ENCODE measurements at places on chromosomes 12 and 14.

GRCh38 chr14:91317381-91318308 is 73.1 kb upstream of the GPR68 start:
- DNase-seq: peak; percentile 73

DNA sequence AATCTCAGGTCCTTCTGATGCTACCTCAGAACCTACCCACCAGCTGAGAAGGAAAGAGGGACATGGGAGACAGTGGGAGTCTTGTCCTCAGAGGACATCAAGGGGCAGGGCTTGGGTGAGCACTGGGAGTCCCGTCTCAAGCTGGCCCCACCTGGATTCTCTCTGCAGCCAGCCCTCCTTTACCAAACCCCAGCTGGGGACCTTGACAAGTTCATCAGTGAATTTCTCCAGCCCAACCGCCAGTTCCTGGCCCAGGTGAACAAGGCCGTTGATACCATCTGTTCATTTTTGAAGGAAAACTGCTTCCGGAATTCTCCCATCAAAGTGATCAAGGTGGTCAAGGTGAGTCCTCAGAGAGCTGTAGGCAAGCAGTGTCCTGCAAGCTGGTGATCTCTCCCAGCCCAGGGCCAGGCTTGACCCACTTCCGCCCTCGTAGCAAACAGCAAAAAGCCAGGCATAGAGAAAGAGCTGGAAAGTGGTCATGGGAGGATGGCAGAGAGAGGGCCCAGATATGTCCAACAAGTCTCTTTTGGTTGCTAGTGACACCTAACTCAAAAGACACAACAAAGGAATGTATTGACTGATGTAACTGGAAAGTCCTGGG is 14.2 kb upstream of the OAS2 start:
- DNase-seq: no peak

- DNase-seq: no peak
Observed at GRCh38 chr12:24562771-24563431, 386.0 kb downstream of the BCAT1 start.

GRCh38 chr12:2533036-2533435 is 261.7 kb upstream of the FKBP4 start:
- no peak for DNase-seq

DNA sequence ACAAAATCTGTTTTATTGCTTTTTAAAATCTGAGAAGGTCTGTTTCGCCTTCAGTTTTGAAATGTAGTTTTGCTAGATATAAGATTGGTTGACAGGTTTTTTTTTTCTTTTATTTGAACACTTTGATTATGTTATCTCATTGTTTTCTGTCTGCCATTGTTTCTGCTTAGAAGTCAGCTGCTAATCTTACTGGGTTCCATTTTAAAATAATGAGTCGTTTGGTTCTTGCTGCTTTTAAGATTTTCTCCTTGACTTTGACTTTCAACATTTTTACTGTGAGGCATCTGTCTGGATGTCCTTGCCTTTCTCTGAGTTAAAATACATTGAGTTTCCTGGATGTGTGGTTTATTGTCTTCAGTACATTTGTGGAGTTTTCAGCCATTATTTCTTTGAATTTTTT is 56.7 kb downstream of the ADIPOR2 start:
- DNase-seq: no peak

DNA sequence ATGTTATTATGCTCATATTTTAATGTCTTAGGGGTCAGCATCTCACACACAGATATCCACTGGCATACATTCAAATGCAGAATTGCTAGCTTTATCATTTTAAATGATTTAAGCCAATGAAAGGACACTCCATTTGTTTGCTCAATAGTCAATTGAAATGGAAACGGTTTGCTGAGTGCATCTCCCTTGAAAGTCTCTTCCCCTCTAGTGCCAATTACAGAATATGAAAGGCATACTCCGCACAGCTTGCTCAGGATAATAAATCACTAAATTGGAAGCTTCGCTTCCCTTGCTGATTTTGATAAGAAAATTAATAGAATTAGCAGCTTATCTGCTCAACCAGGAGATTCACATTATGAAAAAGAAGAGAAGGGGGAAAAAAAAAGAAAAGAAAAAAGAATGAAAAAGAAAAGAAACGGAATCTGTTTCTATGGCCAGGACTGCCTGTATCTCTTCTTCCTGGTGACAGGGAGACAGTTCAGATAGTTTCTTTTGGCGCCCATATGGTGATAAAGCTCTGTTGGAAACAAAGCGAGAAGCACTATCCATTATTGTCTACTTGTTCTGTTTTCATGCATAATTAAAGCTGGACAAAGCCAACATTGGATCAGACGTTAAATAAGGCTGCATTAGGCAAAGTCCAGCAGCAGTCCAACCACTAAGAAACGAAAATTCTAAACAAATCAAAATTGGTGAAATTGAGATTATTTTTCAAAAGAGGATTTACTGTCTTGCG is 225.0 kb downstream of the GXYLT1 start:
- no peak for DNase-seq

- no peak for DNase-seq
Observed at GRCh38 chr12:26396402-26396801, 201.0 kb downstream of the SSPN start.

DNA sequence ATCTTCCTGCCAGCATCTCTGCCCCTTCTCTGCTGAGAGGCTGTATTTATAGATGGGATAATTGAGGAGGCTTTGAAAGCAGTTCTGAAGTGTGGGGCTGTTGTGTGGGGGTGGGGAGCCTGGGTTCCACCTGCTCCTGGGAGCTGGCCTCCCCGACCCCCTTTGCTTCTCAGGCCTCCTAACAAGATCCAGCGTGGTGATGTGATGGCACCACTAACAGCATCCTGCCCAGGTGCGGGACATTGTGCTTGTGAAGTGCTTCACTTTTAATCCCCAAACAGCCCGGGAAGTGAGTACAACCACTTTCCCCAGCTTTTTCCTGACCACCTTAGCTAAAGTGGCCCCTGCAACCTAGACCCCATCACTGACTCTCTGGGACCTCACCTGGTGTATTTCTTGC is 95.1 kb upstream of the NRXN3 start:
- DNase-seq: no peak

DNA sequence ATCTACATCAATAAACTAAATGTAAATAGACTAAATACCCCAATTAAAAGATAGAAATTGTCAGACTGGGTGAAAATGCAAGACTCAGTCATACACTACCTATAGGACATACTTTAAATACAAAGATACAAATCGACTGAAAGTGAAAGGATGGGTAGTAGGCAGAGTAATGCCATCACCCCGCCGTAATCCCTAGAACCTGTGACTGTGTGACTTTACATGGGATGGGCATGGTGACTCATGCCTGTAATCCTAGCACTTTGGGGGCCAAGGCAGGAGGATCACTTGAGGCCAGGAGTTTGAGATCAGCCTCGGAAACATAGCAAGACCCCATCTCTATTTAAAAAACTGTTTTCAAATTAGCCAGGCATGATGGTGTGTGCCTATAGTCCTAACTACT is 2.6 kb upstream of the EVL start:
- no peak for DNase-seq

DNA sequence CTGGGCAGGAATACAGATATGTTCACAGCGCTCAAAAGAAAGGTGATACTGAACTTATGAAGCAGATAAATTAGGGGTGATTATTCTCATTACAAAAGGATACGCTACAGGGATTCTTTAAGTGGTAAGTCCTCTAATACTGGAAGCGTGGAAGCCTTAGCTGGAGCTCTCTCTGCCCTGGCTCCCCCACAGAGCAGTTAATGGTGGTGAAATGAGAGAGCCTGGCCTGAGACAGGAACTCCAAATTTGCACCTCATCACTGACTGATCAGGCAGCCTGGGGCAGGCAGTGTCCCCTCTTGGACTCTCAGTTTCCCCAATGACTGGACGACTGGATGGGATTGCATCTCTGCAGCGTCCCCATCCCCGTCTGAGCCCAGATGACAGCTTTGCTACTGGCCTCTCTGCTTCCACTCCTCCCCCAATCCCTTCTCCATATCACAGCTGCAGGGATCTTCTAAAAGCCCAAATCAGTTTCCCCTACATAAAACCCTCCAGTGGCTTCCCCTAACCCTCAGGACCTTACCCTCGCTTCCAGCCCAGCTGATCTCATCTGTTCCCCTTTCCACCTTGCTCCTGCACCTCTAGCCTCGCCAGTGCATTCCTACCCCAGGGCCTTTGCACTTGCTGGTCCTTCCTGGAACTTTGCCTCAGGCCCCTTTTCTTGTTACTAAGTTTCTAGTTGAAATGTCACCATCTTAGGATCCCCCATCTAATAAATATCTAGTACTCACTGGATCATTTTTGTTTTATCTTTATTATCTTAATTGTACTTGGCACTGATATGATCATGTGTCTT is 171.7 kb upstream of the LHX5 start:
- DNase-seq: no peak

DNA sequence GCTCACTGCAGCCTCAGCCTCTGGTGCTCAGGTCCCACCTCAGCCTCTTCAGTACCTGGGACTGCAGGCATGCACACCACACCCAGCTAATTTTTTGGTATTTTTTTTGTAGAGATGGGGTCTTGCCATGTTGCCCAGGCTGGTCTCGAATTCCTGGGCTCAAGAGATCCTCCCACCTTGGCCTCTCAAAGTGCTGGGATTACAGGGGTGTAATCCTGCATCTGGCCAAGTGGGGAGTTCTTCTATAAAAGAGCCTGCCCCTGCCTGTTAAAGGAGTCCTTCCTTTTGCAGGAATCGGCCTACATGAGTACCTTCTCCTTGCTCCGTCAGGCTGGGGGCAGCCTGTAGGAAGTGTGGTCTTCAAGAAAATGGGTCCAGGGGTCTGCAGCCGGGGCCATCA is 54.1 kb upstream of the RASSF3 start:
- no peak for DNase-seq

DNA sequence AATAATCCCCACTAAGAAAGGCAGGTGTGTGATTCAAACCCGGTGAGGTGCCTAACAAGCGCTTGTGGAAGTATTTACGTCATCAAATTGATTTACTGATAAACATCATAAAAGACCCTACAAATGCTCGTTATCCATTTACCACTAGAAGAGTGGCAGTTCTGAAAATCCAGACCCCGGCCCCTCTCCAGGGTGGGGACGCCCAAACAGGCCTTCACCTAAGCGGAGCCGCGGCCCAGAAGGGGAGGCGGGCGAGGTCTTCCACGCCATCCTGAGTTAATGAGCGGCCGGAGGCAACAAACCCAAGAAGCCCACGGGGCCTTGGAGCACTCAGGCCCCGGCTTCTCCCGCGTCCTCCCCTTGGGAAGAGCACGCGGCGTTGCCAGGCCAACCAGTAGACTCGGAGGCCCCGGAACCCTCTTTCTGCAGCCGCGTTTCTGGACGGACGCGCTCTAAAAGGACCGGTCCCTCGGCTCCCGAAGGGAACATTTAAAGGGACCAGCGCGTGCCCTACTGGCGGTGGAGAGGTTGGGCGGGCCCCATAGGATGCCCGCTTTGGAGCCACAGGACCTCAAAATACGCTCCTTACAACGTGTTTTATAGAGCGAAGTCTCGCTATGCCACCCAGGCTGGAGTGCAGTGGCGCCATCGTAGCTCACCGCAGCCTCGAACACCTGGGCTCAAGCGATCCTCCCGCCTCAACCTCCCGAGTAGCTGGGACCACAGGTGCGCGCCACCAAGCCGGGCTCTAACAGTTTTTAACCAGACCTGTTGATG is 3.5 kb downstream of the PTPN21 start:
- peak; percentile 34 for DNase-seq

DNA sequence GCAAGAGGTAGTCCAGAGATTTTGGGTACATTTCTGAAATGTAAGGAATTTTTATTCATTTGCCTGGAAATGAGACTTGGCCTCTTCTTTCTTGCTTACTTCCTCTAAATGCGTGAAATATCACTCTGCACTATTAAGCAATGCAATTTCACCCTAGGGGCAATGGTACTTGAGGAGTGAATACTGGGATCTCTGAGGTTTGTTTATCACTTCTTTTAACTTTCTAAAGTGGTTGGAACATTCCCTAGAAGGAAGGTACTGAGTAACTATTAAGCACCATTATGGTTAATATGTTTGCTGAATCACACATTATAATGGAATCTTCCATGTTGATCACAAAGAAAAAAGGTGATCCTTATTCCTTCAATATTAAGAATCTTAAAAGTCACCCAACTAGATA is 120.9 kb upstream of the CAND1 start:
- DNase-seq: no peak

- DNase-seq: no peak
Observed at GRCh38 chr12:67633708-67634107, 14.8 kb upstream of the DYRK2 start.

GRCh38 chr14:75757644-75758402 is 96.8 kb downstream of the TTLL5 start:
- no peak for DNase-seq

GRCh38 chr14:51460011-51460410 is 191.7 kb upstream of the FRMD6 start:
- no peak for DNase-seq

DNA sequence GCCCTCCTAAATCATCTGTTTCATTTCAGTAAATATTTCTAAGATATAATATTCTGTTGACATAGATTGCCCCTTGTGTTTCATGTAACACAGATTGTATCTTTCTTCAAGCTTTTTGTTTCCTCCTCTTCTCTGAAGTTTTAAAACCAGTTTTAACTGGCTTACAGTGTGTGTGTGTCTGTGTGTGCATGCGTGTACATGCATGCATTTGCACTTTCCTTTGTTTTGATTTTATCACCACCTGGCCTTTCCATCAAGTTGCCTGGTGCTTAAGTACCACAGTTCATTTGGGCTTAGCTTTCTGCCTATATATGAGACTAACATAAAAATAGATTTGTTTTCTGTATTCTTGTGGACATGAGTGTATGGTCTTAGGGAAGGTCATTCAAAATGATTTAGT is 31.9 kb downstream of the ETNK1 start:
- DNase-seq: no peak

GRCh38 chr12:6332459-6332858 is 9.4 kb downstream of the TNFRSF1A start:
- no peak for DNase-seq

DNA sequence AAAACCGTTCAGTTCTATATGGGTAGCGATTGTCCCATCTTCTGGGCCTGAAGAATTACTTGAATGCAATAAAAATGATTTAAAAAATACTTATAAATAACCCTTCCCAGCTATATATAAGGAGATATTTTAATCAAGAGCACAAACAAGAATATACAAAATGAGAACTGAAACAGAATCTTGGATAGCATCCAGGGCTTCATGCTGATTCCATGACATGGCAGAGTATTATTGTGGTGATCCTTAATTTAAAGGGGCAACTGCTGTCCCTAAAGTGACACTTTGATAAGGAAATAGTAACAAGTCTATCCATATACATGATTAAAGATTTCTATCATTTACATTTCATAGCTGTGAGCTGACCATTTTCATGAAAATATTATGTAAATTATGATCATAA is 18.8 kb downstream of the WBP11 start:
- DNase-seq: no peak
